Epithelial cell of umbilical artery (primary cell): ENCODE measurements at places on chromosomes 1 and 21. TPM values are rescaled to one million over a fixed set of nuclear protein-coding genes. Genes with fewer than 3 reads are reported as not detected.

The PGLYRP3 gene
- total RNA-seq, result not detected in 2 replicates

The NVL gene
- total RNA-seq, result 24.7 and 45.9 TPM in 2 replicates

The PADI4 gene
- total RNA-seq, result not detected in 2 replicates

The CHODL gene
- total RNA-seq, result not detected in 2 replicates

The TMCC2 gene
- total RNA-seq, result 1.8 and 1.9 TPM in 2 replicates

The LAMC2 gene
- total RNA-seq, result 9.3 and 13.0 TPM in 2 replicates

The LRRC38 gene
- total RNA-seq, result not detected in 2 replicates

The NR1I3 gene
- not detected in 2 replicates for total RNA-seq
